ENCODE measurements at places on chromosomes 12 and 14.

DNA sequence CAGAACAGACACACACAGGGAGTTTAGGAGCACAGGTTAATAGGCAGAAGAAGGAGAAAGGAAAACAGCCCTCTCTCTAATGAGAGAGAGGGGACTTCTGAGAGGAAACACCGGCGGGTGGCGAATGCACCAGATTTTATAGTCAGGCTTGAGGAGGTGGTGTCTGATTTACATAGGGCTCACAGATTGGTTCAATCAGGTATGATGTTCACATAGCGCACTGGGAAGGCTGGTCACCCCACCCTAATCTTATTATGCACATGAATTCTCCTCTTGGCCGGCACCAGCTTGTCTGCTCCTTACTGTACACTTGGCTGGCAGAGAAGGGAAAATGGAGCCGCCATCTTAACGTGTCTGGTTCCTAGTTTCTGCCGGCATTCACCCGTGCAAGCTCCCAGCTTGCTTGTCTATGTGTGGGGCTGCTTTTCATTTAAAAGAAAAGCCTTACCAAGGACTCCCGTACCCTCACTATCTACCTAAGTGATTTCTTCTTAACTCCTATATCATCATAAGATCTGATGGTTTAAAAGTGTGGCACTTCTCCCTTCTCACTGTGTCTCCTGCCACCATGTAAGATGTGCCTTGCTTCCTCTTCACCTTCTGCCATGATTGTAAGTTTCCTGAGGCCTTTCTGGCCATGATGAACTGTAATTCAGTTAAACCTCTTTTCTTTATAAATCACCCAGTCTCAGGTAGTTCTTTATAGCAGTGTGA lies 15.1 kb downstream of the BCAT1 start:
- no peak for DNase-seq

- DNase-seq, result no peak
These were observed at the start of gene SETD3 for GRCh38 chr14:99479906-99480869. Gene SETD3 (minus strand): TSS chr14:99480859. CDS start chr14:99465805, 15,054 bp downstream.

DNA sequence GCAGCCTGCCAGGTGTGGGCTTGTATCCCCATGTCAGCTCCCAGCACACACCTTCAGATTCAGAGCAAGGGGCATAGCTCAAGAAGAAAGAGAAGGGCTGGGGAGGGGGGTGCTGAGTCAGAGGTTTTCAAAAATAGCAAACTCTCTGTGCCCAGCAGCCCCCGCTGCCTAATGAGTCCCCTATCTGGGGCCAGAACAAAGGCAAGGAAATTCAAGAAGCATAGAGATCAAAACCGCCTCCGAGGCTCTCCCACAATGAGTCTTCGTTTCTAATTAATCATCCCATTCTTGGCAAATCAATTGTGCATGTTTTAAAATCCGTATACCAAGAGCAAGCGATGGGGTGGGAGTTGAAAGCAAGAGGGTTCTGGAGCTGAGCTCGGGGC lies 19.5 kb upstream of the CMKLR1 start:
- no peak for DNase-seq

- DNase-seq, result no peak
These were observed 513.2 kb downstream of the NELL2 start for GRCh38 chr12:44362947-44363346.

GRCh38 chr14:85154714-85155113 lies 375.2 kb upstream of the FLRT2 start:
- DNase-seq, result no peak

GRCh38 chr12:27779920-27780611 lies at the start of the genes KLHL42 and MANSC4:
Gene KLHL42 (plus strand): TSS chr12:27780233. CDS start chr12:27780331, 98 bp downstream.
Gene MANSC4 (minus strand): TSS chr12:27780236. CDS start chr12:27771276, 8,960 bp downstream.
- peak; percentile 58 for DNase-seq

DNA sequence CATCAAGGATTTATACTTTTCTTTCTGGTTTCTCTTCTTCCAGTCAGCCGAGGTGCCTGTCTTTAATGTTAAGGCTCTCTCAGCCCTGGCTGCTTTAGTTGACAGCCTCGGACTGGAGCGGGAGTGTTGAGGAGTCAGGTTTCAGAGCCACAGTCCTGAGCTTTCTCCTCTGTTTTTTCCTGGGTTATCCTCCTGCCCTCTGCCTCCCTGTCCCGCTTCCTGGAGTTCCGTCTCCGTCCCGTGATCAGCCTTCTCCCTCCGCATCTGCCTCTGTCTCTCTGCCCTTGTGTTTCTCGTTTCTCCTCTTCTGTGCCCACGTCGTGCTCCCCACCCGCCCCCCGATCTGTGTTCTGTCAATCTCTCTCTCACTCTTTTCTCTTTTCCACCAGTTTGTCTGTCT lies 33.0 kb downstream of the IQSEC3 start:
- DNase-seq, result no peak

DNA sequence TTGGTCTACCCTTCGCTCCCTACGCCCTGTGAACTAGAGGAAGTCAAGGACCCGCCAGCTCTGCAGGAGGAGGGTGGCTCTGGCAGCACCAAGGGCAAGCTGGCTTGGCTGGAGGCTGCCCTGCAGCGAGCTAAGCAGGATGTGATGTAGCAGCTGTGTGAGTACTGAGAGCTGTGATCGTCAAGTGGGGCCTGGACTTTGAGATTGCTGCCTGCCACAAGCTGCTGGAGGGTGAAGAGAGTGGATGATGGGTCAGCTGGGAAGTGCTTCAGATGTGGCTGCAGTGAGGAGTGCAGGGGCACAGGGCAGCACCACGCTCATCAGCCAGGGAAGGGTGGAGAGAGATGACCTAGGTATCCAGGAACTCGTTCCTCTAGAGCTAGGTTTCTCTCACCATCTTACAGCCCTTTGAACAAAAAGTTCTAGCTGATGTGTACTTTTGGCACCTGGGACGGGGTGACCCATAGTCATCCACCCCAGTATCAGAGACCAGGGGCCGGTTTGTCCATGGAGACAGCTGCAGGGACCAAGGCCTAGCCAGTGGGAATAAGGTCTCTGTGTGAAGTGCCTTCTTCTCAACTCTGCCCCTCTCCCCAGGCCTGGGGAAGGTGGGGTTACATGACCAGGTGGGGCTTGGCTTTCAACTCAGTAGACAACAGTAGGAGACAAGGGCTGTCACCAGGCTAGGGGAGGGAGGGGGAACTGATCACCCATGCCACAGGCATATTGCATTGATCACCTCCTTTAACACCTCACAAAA lies 3.2 kb downstream of the KRT86 start:
- no peak for DNase-seq

GRCh38 chr12:68861890-68862289 lies 53.9 kb downstream of the MDM2 start:
- no peak for DNase-seq

- DNase-seq, result no peak
These were observed 49.0 kb downstream of the UTP20 start for GRCh38 chr12:101328917-101329316.
